Fibroblast of lung (primary cell): ENCODE measurements at places on chromosomes 7 and 10. TPM values are rescaled to one million over a fixed set of nuclear protein-coding genes. Genes with fewer than 3 reads are reported as not detected.
A peak's percentile ranks its signal among the peaks of the same experiment; 100 is the strongest.

- DNase-seq, result peak; percentile 93
These were observed 167.3 kb upstream of the KLF14 start for GRCh38 chr7:130901209-130901783.

GRCh38 chr10:129517680-129518057 is 50.6 kb downstream of the MGMT start:
- no peak for DNase-seq

DNA sequence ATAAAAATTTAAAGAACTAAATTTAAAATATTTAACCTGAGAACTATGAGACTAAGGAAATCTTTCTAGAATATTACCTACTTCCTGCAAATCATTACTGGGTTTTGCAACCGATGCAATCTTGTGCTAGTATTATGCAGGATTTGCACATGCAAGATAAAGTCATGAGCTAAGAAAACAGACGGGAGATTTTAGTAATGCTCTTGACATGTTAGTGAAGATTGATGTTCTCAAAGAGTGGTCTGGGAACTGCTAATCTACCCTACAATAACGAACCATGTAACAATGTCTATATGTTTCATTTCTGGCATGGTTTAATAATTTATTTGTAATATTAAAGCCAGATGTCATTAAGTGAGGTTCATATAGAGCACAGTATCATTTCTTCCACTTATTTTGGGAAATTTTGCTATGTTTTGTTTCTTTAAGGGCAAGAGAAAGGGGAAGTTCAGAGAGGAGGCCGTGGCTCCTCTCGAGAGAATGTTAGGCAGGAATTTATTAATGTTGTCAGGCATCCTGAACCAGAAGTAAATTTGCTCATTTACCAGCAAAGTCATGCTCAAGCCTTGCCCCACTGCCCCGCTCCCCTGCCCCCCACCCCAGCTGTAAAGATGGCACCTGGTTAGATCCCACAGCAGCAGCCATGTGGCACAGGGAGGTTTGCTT is 22.8 kb downstream of the LRRC17 start:
- peak; percentile 61 for DNase-seq

GRCh38 chr10:47364366-47364765 is 16.2 kb downstream of the RBP3 start:
- DNase-seq, result no peak

DNA sequence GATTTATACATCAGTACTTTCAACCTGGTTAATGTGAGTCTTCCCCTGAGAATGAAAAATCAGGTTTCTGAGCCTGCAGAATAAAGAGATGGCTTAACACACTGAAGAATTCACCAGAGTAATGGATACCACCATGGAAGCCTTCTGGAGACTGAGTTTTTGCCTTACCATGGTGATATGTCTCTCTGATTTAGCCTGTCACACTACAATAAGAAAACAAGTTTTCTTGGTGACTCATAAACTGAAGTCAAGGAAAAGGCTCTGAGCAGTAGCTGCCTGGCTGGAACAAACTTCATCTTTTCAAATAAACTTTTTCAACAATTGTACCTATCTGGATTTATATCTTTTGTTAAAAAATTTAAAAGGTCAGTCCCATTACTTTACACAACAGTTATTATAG is 229.0 kb downstream of the PRPF18 start:
- DNase-seq, result peak; percentile 85

GRCh38 chr7:1592299-1592871 is 22.6 kb upstream of the PSMG3 start:
- no peak for DNase-seq

DNA sequence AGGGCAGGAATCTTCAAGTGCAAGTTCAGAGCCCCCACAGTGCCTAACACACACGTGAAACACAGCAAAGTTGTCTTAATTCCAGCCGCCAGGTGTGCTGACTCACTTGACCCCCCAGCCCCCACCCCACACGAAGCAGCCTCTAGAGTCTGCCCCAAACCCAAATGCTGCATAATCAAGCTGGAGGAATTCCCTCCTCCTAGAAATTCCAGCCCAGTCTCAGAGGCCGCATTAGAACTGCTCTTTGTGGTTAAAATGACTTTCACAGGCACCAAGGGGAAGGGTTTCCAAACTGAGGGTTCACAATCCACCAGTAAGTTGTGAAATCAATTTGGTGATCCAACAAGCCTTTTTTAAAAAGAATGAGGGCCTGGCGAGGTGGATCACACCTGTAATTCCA is 67.0 kb upstream of the PLXNA4 start:
- DNase-seq, result no peak

DNA sequence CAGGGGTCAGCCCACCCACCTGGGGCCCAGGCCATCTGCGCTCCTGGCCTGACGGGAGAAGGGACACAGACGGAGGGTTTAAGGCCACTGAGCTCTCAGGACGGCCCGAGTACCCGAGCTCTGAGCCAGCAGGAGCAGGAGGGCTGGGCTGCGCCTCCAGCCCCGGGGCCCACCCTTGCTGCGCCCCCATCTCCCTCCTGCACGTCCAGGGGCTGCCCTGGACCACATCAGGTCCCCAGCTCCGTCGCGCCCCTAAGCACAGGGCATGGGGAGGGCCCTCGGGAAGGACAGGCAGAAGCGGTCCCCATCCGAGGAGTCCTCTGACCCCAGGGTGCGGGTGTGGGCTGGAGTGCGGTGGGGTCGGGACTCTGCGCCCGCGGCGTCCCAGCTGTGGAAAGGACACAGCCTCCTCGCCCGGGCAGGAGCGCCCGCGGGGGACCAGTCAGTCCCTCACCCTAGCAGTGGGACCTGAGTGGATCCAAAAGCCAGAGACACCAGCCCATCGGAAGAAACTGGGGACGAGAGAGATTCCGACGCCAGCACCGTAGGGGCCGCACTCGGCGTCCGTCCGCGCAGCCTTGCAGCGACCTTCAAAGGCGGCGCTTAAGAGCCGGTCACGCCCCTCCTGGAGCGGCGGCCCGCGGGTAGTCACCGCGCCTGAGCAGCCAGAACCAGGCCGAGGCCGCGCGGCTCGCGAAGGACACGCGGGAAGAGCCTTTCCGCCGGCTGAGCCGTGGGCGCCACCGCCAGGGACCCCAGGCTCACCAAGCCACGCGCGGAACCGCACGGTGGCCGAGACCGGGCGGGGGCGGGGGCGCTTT is 15.9 kb downstream of the CAMK2B start:
- peak; percentile 58 for DNase-seq

GRCh38 chr10:44925224-44925623 is 14.1 kb downstream of the TMEM72 start:
- peak; percentile 23 for DNase-seq

DNA sequence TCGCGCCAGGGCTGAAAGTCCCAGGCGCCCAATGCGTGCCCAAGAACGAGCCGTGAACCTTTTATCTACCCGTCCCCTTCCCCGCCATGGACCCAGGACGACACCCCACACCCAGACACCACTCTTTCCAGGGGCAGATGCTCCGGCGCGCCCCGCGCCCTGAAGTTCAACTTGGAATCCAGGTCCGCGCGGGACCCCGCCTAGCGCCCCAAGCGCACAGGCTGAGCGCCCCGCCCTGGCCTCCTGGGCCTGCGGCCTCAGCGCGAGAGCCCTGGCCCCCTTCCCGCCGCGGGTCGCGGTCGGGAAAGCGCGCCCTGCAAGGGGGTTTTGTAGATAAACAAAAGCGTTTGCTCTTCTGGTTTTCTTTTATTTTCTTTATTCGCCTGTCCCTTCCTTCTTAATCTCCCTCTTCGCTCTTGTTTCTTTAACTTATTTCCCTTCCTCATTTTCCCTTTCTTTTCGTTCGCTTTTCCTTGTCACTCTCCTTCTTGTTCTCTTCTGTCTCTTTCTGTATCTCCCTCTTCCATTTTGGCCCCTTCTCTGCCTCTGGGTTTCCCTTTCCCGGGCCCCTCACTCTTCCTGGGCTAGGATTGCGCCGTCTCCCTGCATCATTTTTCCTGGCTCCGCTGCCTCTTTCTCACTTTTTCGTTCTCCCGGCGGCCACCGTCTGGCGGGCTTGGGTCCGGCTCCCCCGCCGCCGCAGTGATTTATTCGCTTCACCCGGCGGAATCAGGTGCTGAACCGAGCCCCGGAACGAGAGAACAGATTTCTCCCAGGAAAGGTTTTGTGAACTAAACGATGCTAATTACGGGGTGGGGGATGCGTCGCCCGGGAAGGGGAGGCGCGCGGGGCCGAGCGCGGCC is 15.3 kb upstream of the PAX2 start:
- DNase-seq, result no peak

- DNase-seq, result no peak
These were observed 71.5 kb downstream of the MAPK8 start for GRCh38 chr10:48377751-48378530.

GRCh38 chr10:95458871-95459270 is 102.3 kb downstream of the SORBS1 start:
- DNase-seq, result no peak

DNA sequence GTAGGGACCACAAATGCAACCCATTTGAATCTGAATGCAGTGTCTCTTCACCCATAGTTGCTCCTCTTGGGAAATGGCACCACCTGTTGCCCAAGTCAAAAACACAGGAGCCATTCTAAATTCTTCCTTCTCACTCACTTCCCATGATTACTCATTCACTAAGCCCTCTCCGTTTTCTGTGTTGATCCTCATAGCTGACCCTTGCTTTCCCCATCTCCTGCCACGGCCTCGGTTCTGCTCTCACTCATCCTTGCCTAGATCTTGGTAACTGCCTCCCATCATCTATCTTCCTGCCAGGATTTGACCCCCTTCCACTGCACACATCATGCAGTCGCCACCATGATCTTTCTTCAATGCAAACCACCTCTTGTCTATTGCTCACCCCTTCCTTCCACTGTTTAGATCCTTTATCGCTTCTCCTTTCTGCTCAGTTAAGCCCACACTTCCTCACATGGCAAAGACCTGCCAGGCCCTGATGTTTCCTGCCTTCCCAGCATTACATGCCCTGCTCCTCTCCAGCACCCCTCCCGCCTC is 19.0 kb upstream of the CPN1 start:
- DNase-seq, result peak; percentile 9

GRCh38 chr7:96708872-96709271 is 774 bp downstream of the SEM1 start:
- no peak for DNase-seq

GRCh38 chr10:63832686-63833085 is 311.5 kb downstream of the REEP3 start:
- no peak for DNase-seq

DNA sequence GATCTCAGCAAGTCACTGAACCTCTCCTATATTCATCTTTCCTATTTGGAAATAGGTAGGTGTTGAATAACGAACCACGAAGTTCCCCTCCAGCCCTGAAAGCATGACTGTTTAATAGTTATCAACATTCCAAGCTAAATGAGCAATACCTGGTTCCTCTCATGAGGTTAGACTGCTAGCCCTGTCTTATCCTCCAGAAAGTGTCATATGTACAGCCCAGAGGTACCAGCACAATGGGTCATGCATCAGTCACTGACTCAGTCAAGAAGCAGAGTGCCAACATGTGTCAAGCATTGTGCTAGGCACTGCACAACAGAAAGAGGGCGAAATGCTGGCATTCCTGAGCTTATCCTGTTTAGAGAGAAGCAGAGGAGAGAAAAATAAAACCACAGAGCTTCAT is 70.0 kb downstream of the AMPH start:
- no peak for DNase-seq

GRCh38 chr10:110360857-110361474 is 56.2 kb upstream of the SMNDC1 start:
- DNase-seq, result no peak

- no peak for DNase-seq
These were observed 524 bp upstream of the FUOM start for GRCh38 chr10:133358162-133358924.

DNA sequence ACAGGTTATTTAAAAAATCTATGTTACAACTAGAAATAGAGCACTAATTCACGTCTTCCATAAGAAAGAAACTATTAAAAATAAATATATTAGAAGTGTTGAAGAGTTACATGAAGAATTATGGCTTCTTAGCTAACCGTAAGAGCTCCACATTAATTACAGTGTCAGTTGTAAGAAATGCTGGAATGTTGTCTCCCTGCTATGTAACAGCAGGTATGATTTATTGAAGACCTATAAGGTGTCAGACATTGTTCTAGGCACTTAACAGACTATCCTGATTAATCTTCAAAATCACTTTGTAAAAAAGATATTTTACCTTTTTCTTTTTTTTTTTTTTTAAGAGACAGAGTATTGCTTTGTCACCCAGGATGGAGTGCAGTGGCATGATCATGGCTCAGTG is 75.8 kb upstream of the NEBL start:
- no peak for DNase-seq

DNA sequence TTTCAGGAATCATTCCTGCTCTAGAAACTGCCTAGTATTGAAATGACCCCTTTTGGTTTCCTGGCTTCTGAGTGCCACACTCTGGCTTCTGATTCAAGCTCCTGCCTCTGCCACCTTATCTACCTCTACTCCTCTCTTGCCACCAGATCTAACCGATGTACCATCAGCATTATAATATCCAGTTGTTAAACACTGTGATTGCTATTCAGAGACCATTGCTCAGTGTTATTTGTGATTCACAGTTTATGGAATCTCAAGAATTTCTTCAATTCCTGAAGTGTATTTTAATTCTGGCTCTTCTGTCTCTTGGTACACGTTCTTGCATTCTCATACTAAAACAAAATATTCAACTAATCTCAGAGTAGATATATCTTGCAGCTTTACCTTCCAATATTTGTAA is 88.7 kb downstream of the DYNC1I1 start:
- DNase-seq, result peak; percentile 51

GRCh38 chr10:122878799-122879338 is 512 bp downstream of the FAM24B start:
- DNase-seq, result no peak

DNA sequence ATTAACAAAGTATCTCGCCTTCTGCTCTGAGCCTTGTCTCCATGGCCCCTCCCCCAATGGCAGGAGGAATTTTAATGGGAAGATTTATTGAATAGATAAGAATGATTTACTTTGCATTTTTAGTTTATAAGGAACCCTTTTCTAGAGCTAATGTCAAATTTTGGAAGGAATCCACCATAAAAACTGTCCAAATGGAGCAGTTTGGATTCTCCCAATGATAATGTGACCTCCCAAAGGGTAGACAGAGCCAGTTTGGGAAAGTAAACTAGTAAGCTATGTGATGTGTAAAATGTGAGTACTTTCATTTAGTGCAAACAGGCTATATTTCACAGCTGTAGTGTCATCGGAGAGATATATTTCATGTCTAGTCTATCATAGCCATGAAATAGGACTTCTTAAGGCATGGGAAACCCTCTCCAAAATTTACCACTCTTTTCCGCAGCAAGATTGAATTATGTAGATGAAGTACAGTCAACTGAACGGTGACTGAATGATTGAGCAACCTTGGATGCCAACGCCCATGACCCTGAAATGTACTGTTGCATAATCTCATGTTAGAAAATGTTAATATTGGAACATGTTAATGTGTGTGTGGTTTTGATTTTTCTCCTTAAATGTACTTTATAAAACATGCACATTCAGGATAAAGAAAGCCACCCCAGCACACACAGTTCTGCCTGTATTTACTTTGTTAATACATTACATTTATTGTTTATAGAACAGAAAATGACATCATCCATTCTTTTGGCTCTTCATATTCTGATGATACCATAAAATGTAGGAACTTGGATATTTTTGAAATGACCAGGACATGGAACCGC is 140.6 kb downstream of the NRP1 start:
- DNase-seq, result peak; percentile 90

Gene PRPS1L1
- polyA plus RNA-seq, result not detected in 2 replicates

Gene ADAM22
- 0.18 and 0.33 TPM in 2 replicates for polyA plus RNA-seq

Gene CPA4
- polyA plus RNA-seq, result 31.5 and 48.3 TPM in 2 replicates

Gene SEPTIN7
- 374 and 576 TPM in 2 replicates for polyA plus RNA-seq

Gene NCF1
- not detected in 2 replicates for polyA plus RNA-seq

Gene CCDC136
- polyA plus RNA-seq, result 8.3 and 11.8 TPM in 2 replicates
